Fibroblast of the aortic adventitia (primary cell): ENCODE measurements at places on chromosomes 11 and 22. TPM values are rescaled to one million over a fixed set of nuclear protein-coding genes. Genes with fewer than 3 reads are reported as not detected.

The FAM180B gene
- not detected in 2 replicates for total RNA-seq

DNA sequence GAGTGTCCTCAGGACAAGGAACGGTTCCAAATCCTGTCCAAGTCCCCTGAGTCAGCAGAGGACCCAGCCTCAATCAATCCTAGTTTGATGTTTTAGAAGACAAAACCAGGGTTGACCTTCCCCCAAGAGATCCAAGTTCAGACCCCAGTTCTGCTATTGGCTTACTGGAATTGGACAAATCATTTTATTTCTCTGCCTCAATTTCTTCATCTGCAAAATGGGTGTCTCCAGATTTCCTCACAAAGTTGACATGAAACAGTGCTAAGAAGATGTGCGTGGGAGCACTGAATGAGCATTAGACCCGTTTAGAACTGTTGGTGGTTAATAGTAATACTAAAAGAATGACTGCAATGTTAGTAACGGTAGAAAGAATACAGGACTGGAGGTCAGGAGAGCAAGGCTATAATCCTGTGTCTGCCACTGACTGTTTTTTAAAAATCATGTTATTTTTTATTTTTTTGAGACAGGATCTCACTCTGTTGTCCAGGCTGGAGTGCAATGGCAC lies 32.8 kb upstream of the SCUBE1 start:
- DNase-seq: peak; percentile 5

The BLID gene
- 2.1 and 30.6 TPM in 2 replicates for total RNA-seq

The KLHL35 gene
- total RNA-seq: 3.0 and 3.8 TPM in 2 replicates
